ENCODE measurements at places on chromosomes 16 and 17.

DNA sequence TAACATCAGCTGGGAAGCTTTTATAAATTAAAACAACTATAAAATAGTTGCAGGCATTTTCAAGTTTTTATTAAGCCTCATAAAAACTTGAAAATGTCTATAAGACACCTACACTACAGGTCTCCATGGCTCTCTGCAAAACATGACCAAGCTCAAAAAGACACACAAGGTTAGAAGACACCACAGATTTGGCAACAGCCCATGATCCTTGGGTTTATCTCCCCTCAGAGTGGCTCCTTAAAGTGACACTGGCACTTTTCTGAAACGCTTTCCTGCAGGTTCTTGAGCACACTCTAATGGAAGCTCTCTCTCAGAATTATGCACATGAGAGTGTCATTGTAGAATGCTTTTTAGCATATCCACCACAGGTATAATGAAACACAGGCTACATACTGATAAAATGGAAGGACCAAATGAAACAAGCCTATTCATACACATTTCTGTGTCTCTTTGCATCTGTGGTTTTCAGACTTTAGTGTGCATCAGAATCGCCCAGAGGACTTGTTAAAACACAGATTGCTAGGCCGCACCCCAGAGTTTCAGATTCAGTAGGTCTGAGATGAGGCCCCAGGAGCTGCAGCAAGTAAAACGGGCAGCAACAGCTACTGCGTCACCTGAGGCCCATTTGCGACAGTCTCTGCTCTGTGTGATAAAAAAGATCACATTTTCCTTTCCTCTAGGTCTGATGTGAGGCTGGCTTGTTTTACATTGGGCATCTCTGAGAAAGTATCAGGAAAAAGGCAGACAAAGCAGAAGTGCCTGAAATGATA, 75.0 kb upstream of the WSB1 start:
- DNase-seq = no peak

DNA sequence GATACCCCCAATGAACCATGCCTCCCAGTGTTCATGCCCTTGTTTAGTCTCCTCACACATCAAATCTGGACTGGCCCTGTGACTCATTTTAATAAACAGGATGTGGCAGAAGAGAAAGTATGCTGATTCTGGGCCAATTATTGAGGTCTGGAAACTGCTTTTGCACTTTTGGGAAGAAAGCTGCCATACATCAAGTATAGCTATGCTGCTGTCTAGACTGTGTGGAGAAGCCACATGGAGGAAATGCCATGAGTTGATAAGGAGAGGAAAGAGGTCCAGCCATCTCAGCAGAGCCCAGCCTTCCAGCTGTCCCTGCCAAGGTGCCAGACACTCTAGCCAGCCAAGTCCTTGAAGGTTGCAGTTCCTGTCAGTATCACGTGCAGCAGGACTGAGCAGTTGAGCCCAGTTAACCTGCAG, 16.7 kb downstream of the RPRML start:
- DNase-seq = no peak

DNA sequence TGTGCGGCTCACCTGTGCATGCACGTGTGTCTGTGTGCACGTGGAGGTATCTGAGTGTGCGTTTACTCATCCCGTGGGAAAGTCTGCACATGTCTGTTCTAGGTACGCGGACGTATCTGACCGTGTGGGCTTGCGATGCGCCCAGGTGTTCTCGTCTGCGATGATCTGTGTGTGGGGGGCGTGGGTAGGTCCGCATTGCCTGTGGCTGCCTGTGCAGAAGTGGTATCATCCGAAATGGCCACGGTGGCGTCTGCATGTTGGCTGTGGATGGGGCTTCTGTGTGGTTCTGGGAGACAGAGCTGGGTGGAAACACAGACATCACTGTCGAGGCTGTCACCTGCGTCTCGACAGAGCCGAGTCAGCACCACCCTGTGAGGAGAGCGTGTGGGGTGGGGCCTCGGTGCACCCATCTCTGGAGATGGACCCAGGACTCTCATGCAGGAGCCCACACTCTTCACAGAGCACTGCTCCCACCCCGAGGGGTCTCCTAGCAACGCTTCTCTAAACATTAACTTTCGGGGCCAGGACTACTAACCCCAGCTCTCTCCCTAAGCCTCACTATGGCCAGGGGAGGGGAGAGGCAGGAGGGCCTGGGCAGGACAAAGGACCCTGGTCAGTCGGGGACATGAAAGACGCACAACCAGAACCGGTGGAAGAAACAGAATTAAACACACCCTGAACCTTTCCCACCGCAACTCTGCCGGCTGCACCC, 8.4 kb downstream of the DPEP1 start:
- no peak for DNase-seq

- no peak for DNase-seq
These were observed 60.9 kb downstream of the VPS53 start for GRCh38 chr17:653724-654123.

GRCh38 chr17:7997186-7997585, 5.2 kb upstream of the GUCY2D start:
- no peak for DNase-seq

- no peak for DNase-seq
These were observed 167.1 kb downstream of the CCDC182 start for GRCh38 chr17:57577751-57578607.

DNA sequence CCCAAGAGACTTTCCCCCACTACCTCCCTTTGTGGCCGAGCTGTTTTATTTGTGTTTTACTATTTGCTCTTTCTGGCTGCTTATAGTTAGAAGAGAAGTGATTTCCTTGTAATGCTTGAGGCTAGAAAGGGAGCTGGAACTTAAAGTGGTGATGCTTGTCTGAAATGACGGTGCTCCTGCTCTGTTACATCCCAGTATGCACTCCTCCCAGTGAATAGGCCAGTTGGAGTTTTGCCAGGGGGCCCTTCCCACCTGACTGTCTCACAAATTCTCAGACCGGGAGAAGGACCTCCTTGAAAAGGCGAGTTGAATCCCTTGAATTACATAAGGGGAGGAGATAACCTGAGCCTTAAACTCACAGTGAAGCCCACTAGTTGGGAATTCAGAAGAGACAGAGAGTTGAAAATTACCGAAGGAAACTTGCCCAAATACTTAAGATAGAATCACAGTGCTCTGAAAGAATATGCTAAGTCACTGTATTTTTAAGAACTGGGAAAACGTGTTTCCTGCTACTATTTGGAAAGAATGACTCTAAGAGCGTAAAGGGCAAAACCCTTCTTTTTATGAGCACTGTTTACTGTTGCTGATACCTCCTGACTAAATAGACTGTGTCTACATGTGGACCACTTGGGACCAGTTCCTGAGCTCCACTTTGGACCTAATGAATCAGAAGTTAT, 84.7 kb upstream of the CLEC3A start:
- DNase-seq = no peak

DNA sequence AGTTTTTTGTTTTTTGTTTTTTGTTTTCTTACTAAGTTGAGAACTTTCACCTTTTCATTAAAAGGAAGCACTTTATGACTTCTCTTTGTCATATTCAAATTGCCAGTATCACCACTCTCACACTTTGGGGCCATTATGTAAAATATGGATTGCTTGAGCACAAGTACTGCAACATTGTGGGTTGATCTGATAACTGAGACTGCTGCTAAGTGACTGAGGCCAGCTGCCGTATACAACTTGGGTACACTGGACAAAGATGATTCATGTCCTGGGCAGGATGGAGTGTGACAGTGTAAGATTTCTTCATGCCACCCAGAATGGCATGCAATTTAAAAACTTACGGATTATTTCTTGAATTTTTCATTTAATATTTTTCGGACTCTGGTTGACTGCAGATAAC, 7.8 kb downstream of the TTC19 start:
- no peak for DNase-seq

- no peak for DNase-seq
These were observed 59.8 kb upstream of the FBXO47 start for GRCh38 chr17:39026980-39027451.

All from left renal pelvis (tissue), 4 donors.